ENCODE measurements at places on chromosomes 6 and 20.
A peak's percentile ranks its signal among the peaks of the same experiment; 100 is the strongest.

DNA sequence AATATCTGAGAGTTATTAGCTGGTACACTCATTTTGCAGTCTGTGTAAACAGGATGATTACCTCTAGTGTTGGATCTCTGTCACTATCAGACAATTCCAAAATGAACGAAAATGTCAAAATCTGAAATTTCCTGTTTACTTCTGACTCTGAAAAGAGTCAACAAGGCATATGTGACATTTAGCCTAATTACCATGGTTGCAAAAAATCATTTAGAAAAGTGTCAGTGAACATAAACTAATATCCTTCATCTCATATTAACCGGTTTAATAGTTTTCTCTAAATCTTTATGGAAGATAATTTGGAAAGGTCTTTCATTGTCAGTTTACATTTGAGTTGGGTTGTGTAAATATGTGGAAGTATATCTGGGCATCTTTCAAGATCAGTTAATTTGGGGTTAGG, 431.8 kb upstream of the HSF2 start:
- DNase-seq: no peak

DNA sequence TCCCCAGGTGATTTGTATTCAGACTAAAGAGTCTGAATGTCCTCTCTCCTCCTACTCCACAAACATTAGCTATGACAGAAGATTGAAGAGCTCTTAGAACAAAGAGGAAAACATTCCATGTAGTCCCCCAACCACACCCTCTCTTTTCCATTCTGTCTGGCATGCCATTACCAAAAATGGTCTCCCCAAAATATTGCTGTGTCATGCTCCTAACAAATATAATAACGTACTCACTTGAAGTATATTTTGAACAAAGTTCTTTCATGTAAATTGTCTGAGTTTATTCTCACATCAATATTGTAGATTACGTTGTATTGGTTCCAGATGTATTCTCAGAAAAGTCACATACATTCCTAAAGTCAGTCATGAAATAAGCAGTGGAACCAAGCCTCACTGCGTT, 467.3 kb upstream of the IRAK1BP1 start:
- no peak for DNase-seq

DNA sequence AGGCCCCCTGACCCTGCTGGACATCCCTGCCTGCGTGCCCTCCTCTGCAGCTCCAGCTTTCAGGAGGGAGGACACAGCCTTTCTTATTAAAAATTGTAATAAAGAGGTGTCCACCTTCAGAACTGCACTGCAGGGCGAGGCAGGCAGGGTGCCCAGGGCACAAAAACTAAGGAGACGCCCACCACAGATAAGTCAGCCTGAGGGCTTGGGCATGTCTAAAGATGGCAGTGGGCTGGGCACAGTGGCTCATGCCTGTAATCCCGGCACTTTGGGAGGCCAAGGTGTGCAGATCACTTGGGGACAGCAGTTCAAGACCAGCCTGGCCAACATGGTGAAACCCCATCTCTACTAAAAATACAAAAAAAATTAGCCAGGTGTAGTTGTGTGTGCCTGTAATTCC, 7.0 kb upstream of the C20orf144 start:
- no peak for DNase-seq

GRCh38 chr20:4870906-4871305, 130.4 kb downstream of the SLC23A2 start:
- DNase-seq: no peak

GRCh38 chr6:143549221-143549948, 37.9 kb upstream of the FUCA2 start:
- DNase-seq: no peak

DNA sequence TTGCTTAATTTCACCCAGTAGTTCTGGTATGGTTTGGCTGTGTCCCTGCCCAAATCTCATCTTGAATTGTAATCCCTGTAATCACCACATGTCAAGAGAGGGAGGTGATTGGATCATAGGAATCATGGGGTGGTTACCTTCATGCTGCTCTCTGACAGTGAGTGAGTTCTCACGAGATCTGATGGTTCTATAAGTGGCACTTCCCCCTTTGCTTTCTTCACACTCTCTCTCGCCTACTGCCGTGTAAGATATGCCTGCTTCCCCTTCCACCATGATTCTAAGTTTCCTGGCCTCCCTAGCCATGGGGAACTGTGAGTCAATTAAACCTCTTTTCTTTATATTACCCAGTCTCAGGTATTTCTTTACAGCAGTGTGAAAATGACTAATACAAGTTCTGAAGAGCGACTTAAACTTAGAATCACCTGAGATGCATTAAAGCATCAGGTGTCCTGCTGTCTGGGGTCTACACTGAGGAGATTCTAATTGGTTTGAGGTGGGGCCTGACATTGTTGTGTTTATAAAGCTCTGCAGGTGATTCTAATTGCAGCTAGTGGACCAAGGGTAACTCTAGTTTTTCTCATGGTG, 82.1 kb upstream of the DTNBP1 start:
- no peak for DNase-seq

- no peak for DNase-seq
These were observed 32.8 kb downstream of the SNAI1 start for GRCh38 chr20:50015636-50015992.

DNA sequence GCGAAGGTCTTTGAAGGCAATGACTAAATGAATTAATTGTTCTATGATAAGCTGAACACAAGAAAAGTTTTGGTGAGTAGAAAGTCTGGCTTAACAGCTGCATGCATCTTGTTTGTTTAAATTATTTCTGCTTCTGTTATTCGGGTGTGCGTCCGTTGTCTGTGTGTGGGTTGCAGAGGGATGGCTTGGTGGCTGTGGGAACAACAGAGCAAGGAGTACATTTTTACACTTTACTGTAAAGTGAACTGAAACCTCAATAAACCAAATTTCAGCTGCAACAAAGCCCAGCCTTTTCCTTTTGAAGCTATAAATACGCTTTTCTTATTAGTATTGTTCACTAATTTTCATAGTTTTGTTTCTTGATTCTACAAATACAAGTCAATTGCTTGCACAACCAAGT, 3.5 kb upstream of the LAMP5 start:
- DNase-seq: no peak

GRCh38 chr6:22194188-22194921, 102.5 kb downstream of the PRL start:
- peak; percentile 5 for DNase-seq

DNA sequence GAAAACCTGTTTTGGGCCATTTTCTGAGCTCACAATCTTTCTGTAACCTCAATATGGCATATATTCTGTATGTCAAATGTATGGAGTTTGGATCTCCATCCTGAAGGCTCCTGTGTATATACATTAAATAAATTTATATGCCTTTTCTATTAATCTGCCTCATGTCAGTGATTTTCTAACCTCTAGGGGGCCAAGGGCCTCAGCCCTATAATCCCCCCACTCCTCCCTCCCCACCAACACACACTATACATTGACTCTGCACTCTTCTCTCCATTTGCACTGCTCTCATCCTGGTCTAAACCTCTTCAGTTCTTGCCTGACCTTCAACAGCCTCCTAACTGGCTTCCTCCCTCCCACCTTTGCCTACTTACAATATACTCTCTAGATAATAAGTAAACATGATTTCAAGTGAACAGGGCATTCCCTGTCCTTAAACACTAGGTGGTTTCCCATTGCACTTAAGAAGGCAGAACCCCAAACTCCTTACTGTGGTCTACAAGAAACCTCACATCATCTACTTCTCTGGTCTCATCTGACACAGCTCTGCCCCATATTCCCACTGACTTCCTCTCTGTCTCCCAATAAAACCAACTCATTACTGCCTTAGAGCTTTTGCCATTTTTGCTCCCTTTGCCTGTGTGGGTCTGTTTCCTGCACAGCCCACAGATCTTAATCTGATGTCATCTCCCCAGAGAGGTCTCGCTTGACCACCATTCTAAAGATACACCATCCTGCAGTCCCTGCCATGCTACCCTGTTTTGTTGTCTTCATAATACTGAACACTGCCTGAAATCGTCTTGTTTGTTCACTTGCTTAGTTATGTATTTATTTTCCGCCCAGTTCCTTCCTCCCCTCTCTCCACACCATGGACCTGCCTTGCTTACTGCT, 213.7 kb downstream of the SYNE1 start:
- no peak for DNase-seq

GRCh38 chr6:63685446-63686379, 50.1 kb downstream of the PHF3 start:
- DNase-seq: peak; percentile 58

- DNase-seq: no peak
These were observed 64.3 kb upstream of the PRSS16 start for GRCh38 chr6:27183060-27183832.

DNA sequence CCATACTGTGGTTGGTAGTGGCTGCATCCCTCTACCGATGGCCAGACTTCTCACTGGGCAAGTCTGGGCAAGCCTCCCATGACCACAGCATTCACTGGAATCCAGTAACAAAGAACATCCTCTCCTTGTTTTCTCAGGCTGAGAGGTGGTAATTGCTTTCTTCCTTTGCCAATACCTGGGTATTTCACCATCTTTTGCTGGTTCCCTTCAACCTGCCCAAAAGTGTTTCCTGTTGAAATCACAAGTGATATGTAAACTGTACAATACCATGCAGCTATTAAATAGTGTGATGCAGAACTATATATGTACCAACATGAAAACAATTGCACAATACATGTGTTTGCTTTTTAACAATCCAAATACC, at the start of gene PTCHD4:
TSS of gene PTCHD4 (minus strand) at position 55 of the 364 bp plus-strand sequence. CDS start 42,240 bp downstream, outside the sequence.
- no peak for DNase-seq

DNA sequence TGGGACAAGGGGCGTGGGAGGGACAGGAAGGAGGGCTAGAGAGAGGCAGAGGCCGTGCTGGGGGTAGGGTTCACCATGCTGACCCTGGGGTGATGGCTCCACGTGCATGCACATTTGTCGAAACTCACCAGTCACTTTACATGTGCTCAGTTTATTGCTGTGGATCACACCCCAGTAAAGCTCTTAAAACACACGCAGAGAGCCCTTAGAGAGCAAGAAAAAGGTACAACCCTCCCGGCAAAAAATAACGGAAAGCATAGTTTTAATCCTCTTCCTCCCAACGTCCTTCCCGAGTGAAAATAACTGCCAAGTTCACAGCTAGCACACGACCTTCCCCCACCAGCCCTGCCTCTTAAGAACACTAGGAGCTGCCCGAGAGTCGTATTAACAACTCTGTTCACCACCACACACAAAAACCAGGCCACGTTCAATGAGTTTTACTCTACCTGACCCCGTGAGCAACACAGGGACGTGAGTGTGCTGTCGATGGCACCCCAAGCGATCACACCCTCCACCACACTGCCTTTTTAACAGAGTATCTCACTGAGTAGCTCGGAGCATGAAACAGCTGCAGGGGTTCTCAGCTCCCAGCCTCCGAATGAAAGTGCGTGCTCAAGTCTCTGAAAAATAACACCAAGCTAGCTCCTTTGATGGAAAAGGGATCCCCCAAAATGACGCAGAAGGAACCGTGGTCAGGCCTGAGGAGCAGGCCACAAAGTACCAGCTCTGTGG, 39.7 kb downstream of the TAF4 start:
- DNase-seq: peak; percentile 6

- no peak for DNase-seq
These were observed 308.5 kb upstream of the POU3F2 start for GRCh38 chr6:98525860-98526259.

DNA sequence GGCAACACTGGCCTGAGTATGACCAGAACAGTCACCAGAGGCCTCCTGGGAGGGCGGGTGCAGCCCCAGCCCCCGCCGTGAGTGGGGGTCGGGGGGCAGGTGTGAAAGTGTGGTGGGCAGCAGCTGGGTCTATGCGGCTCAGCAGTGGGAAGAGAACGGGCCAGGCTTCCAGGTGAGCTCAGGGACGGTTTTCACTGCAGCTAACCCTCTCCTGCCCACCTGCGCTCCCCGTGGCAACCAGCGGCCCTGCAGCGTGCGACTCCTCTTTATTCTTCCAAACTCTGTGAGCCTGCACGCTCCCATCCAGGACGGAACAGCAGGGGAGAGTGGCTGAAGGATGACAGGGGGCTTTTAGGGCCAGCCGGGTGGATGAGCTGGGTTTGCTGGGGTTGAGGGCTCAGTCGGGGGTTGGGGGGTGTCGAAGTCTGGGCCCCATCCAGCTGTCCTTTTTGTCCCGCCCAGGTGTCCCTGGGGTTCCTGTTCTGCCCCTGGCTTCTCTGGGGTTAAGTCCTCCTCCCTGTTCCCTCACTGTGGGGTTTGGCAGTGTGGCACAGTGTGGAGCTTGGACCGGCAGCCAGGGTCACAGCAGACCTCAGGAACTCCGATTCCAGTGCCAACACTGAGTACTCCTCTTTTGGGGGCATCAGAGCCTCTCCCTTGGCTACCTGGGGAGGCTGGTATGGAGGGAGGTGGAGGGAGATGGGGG, 859 bp upstream of the BIRC7 start:
- DNase-seq: no peak

DNA sequence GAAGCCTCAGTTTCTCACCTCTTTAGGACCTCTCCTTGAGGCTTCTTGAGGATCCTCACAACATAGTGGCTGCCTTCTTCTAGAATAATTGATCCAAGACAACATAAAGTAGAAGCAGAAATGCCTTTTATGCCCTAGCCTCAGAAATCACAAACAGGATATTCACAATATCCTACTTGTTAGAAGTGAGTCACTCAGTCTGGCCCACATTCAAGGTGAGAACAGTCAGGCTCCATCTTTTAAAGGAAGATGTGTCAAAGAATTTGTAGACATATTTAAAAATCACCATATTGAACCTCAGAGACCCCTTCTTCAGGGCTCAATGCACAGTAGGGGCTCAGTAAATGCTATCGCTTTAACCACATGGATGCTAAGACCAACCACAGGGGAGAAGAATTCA, 20.8 kb upstream of the FAM83D start:
- no peak for DNase-seq

GRCh38 chr6:154672086-154672485, 61.1 kb upstream of the SCAF8 start:
- DNase-seq: no peak

DNA sequence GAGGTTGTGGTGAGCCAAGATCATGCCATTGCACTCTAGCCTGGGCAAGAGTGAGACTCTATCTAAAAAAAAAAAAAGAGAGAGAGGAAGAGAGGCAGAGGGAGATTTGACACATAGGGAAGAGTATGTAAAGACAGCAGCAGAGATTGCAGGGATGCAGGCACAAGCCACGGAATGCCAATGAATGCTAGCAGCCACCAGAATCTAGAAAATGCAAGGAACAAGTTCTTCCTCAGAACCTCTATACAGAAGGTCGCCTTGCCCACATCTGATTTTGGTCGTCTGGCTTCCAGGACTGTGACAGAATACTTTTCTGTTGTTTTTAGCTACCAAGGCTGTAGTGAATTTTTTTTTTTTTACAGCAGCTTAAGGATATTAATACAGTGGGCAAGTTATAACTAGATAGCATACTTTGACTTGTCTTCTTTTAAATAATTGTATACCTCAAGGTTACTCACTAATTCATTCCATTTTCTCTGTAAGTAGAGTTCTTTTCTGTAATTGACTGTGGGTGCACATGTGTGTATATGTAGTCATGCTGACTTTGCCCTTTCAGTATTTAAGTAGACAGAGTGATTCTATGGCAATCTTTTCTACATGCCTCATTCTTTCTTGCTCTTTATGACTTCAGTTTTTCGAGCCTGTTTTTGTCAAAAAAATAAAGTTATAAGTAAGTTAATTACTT, 402.2 kb downstream of the GJA1 start:
- no peak for DNase-seq

GRCh38 chr6:34068462-34069044, 77.3 kb downstream of the GRM4 start:
- DNase-seq: no peak

- no peak for DNase-seq
These were observed 15.1 kb upstream of the GOPC start for GRCh38 chr6:117617210-117618035.

Data from naive B cell (primary cell).